ENCODE measurements at places on chromosomes 6 and 20.

DNA sequence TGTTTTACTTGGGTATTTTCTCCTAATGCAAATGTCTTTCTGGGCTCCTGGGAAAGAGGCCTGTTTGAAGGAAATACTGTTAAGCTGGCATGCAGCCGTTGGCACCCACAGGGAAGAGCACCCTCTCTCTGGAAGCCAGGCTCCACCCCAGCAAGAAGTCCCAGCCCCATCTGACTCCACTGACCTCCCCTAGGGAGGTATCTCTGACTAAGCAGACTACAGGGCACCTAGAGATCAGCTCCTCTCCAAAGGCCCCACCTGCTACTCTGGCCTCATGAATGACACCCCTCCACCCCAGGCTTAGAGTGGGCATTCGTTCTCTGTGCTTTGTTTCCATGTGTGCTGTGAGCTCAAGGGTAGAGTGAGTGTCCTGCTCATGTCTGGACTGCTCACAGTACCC, 6.4 kb upstream of the MDGA1 start:
- DNase-seq, result no peak

- no peak for DNase-seq
Observed at GRCh38 chr6:15510536-15511247, 152.1 kb downstream of the DTNBP1 start.

GRCh38 chr6:64146094-64146493, 510.5 kb downstream of the PHF3 start:
- DNase-seq, result no peak

DNA sequence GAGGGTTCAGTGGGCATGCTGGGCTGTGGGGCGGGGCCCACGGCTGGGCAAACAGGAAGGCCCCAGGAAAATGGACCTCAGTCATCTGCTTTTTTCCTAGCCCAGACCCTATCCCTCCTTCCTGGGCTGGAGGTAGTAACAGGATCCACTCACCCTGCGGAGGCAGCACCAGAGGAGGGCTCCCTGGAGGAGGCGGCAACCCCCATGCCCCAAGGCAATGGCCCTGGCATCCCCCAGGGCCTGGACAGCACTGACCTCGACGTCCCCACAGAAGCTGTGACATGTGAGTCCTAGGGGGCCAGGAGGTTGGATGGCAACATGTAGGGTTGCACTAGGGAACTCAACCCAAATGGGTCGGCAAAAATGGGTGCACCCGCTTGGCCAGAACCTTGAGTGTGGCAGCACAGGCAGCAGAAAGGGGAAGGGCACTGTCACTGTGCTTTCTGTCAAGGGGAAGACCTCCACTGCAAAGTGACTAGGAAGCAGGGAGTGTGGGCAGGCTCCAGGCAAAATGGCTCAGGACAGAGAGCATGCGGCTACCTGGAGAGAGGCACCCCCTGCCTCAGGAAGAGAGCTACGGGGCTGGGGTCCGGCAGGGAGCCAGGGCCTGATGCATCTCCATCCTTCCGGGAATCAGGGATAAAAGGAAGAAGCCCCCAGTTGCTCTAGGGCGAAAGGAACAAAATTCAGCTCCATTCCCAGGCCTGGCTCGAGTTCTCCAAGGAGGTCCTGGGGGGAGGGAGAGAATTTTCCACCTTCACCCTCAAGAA, 7.9 kb downstream of the MDFI start:
- DNase-seq, result no peak

DNA sequence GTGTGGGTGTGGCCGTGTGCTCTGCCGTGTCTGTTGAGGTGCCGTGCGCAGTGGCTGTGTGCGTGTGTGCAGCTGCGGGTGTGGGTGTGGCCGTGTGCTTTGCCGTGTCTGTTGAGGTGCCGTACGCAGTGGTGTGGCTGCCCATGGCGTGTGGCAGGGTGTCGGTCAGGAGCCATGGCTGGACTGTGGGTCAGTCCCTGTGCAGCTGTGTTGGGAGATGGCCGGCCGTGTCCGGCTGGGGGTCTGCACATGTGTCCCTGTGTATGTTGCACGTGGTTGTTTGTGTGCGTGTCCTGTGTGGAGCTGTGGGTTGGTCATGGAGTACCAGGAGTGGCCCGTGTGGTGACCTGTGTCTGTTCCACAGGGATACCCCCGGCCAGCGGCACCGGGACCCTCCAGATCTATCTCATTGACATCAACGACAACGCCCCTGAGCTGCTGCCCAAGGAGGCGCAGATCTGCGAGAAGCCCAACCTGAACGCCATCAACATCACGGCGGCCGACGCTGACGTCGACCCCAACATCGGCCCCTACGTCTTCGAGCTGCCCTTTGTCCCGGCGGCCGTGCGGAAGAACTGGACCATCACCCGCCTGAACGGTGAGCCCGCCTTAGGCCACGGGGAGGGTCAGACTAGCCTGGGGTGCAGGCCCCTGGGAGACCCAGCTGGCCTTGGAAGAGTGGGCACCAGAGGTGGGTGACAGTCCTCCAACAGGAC, 137.7 kb downstream of the TAF4 start:
- DNase-seq, result no peak

- no peak for DNase-seq
Observed at GRCh38 chr6:116405138-116405537, 34.4 kb downstream of the DSE start.

- no peak for DNase-seq
Observed at GRCh38 chr20:53579581-53580375, 13.9 kb downstream of the ZNF217 start.

DNA sequence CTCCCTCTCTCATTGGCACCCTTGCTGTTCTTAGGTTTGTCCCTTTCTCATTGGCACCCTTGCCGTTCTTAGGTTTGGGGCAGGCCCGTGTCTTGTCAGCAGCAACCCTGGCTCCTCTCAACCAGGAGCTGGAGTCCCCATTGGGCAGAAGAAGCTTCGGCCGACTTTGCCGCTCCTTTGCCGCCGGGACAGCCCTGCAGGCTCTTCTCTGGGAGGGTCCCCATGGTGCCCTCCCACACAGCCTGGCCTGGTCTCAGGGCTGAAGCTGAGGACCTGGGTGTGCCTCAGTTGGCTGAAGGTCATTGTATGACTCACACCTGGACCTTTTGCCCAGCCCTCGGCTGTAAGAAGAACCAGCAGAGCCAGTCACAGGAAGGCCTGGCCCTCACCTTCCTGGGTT, 59.6 kb downstream of the PPP1R14C start:
- no peak for DNase-seq

- DNase-seq, result no peak
Observed at GRCh38 chr20:4135385-4136077, 120.2 kb upstream of the RNF24 start.

- no peak for DNase-seq
Observed at GRCh38 chr20:2705931-2706645, 13.5 kb downstream of the EBF4 start.

- no peak for DNase-seq
Observed at GRCh38 chr20:49411221-49411925, 71.1 kb downstream of the KCNB1 start.

DNA sequence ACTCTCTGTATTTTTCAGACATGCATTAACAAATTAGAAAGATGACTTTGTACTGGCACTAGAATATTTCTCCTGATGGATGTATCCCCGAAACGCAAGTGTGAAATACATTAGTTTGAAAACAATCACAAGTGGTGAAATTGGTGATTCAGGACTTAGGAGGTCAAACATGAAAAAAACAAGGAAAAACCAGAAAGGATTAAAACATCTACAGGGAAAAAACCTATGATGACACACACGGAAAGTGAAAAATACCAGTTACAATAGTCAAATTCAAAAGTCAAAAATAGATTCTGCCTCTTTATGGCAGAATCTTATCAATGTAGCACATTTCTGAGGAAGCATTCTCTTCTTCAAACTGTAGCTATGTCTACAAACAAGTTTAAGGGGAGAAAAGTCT, 129.0 kb upstream of the SGK1 start:
- DNase-seq, result no peak

DNA sequence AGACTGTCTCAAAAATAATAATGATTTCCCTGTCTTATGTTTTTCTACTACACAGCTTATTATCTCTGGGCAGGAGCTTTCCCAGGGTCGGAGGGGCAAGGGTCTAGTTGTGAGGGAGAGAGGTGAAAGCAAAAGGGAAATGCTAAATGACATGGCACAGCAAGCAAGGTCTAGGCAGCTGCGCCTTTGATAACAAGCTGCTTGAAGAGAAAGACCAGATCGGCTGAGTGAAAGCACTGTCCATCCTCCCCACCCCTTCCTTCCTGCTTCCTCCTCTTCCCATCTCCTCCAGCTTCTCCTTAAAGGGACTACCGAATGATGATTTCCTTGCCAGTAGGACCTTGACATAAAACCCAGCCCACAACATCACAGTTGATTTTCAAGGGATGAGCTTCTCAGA, 158.1 kb upstream of the AKAP12 start:
- no peak for DNase-seq

DNA sequence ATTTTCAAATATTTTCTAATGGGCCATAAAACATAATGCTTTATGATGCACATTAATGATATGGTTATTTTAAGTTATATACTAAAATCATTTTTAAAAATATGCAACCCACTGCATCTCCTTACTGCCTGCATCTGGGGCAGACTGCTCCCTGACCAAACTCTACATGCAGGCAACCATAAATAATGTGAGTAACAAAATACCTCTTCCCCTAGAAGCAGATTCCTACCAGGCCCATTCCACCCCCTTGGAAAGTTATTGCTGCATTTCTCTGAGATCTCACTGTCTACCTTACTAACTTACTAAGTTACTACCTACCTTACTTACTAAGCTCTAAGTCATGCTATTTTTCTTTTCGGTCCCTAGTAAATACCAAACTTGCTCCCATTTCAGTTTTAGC, 71.8 kb downstream of the ATG5 start:
- DNase-seq, result no peak

All from GM19239 (cell line).